ENCODE measurements at places on chromosomes 1 and 21.

- no peak for DNase-seq
Observed at GRCh38 chr1:192170196-192170984, 12.1 kb downstream of the RGS18 start.

GRCh38 chr1:147052143-147052542, 114.0 kb downstream of the NBPF12 start:
- DNase-seq: no peak

GRCh38 chr1:52288286-52288685, 77.7 kb downstream of the CC2D1B start:
- no peak for DNase-seq

- no peak for DNase-seq
Observed at GRCh38 chr1:65866439-65866838, 73.7 kb downstream of the PDE4B start.

- no peak for DNase-seq
Observed at GRCh38 chr1:205961991-205962820, 18.9 kb upstream of the SLC26A9 start.

- no peak for DNase-seq
Observed at GRCh38 chr1:209012443-209013196, 570.9 kb upstream of the CAMK1G start.

DNA sequence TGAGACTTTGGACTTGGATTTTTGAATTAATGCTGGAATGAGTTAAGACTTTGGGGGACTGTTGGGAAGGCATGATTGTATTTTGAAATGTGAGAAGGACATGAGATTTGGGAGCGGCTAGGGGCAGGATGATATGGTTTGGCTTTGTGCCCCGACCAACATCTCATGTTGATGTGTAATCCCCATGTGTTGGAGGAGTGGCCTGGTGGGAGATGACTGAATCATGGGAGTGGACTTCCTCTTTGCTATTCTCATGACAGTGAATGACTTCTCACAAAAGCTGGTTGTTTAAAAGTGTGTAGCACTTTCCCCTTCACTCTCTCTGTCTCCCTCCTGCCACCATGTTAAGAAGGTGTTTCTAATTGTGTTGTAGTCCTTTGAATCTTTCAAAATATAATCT, 9.3 kb upstream of the PHGDH start:
- DNase-seq: no peak

DNA sequence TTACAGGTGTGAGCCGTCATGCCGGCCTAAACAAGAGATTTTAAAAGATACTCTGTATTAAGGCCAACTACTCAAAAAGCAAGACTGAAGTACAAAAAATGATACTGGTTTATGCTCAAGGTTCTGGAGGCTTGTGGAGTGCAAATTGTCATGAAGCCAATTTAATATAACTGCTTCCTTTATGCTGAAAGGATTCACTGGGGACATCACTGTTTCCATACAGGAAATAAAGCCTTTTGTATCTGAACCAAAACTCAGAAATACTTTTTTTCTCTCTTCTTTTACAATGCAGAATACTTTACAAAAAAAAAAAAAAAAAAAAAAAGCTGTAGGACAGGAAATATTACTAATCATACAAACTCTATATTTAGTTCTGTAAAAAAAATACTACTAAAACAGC, 55.5 kb upstream of the CNN3 start:
- no peak for DNase-seq

GRCh38 chr1:86421601-86422280, 2.2 kb upstream of the CLCA2 start:
- no peak for DNase-seq

GRCh38 chr1:76340056-76340455, 265.5 kb downstream of the ST6GALNAC3 start:
- no peak for DNase-seq

- no peak for DNase-seq
Observed at GRCh38 chr1:59078866-59079265, 218.0 kb upstream of the FGGY start.

DNA sequence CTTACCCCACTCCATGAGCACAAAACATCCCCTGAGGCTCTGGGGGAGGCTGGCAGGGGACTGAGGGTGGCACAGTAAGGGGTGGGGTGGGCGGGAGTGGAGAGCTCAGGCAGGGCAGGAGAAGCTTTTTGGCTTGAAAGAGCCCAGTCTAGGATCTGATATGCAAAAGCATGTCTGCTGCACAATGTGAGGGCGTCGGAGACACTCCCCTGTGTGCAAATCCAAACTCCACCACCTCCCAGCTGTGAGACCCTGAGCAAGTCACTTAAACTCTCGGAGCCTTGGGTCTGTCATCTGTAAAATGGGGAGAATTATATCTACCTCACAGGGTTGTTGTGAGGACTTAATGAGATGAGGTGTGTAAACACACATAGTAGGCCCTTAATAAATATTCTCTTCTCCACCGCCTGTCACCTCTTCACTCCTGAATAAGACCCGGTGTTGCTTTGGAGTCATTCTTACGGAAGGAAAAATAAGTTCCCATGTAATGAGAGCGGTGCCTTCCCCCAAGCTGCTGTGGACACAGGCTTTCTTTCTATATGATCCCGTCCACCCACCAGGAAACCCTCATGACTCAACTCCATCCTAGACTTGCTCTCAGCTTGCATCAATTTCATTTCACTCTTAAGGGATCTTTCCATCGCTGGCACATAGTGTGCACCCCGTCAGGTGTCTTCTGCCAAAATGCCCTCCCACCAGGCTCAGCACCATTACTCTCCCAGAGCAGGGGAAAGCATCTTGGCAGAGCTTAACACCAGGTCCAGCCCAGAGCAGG, 12.5 kb downstream of the KCNN3 start:
- DNase-seq: no peak

DNA sequence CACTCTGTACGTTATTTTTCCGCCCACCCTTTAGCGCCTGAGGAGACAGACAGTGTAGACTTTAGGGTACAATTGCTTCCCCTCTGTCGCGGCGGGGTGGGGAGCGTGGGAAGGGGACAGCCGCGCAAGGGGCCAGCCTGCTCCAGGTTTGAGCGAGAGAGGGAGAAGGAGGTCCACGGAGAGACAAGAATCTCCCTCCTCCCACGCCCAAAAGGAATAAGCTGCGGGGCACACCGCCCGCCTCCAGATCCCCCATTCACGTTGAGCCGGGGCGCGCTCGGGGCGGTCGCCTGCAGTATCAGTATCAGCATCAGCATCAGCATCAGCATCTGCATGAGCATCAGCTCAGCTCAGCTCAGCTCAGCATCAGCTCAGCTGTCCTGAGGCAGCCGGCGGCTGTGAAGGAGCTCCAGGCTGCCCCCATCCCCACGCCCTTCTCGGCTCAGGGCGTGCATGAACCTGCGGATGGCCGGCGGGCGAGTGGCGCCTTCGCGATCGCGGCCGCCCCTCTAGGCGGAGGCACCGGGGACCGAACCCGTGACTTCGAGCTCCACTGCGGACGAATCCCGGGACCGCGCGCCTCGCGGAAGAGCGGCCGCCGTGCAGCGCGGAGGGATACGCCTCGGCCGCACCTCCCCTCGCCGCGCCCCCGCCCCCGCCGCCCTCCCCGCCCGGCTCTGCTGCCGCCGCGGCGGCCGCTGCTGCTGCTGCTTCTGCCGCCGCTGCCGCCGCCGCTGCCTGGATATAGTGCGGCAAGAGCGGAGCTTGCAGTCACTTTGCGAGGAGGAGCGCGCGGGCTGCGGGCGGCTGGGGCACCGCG, at the start of gene NCAM2:
Gene NCAM2 (plus strand): TSS at position 774 of the 820 bp plus-strand sequence.
- DNase-seq: peak; percentile 92

DNA sequence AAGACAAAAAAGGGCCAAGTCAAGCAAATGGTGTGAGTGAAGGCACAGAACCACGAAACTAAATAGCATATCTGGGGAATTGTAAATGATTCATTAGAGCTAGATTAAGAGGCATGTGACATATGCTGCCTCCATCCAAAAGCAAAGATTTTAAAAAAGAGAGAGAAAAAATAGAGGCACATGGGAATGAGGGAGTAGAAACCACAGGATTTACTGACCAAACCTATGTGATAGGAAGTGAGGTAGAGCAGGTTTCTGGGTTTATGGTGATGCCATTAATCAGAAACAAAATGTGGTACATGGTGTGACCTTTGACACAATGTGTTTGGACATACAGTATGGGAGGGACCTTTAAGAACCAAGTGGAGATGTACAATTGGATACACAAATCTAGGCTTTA, 13.6 kb downstream of the C1orf52 start:
- DNase-seq: no peak

DNA sequence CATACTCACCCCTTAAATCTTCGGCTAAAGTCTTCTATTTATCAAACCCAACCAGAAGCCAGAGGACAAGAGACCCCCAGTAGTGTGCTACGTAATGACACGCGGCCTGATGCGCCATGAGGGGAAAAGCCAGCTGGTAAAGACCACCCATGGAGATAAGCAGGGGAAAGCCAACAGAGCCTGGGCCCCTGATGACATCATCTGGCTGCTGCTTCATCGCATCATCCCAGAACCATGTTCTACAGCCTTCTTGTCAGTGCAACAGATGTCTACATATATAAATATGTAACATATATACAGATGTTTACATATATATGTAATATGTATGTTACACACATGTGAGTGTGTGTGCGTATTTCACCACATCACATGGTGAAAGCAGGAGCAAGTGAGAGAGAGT, 81.7 kb upstream of the VANGL1 start:
- no peak for DNase-seq

DNA sequence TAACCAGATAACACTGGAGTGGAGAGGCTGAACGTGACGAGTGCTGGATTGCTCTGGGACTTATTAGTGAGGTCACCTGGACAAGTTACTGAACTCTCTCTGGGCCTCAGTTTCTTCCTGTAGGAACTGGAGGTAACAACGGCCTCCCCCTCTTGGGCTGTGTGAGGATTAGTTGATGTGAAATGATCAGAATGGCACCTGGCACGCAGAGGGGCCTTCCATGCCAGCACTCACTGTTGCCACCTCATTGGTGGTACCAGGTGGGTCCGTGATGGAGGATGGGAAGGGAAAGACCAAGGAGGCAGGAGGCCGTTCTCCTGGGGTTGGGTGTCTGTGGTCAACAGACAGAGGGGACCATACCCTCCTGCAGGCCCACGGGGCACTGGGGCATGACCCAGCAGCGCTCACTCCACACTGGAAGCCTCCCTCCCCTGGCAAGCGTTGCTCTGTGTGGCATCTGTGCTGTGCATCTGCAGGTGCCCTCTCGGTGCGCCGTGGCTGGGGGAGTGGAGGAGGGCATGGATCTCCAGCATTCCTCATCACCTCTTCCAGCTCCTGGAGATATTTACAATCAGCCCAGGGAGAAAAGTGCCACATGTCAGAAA, 349.5 kb upstream of the VAMP3 start:
- no peak for DNase-seq

DNA sequence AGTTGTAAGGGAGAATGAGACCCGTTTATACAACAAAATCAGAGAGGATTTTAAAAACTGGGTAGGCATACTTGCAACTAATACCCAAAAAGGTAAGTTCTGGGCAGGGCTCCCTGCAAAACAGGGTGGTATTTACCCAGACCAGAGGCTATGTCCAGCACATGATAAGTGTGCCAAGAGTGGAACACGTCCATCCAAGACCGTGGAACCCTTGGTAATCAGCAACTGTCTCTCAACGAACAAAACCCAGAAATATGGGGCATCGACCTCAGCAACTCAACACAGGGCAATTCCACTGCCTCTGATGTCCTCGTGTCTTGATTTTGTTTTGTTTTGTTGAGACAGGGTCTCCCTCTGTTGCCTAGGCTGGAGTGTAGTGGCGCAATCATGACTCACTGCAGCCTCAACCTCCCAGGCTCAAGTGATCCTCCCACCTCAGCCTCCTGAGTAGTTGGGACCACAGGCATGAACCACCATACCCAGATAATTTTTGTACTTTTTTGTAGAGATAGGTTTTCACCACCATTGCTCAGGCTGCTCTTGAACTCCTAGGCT, 26.7 kb upstream of the MX1 start:
- DNase-seq: no peak

- no peak for DNase-seq
Observed at GRCh38 chr1:3058263-3059030, 10.6 kb upstream of the PRDM16 start.

DNA sequence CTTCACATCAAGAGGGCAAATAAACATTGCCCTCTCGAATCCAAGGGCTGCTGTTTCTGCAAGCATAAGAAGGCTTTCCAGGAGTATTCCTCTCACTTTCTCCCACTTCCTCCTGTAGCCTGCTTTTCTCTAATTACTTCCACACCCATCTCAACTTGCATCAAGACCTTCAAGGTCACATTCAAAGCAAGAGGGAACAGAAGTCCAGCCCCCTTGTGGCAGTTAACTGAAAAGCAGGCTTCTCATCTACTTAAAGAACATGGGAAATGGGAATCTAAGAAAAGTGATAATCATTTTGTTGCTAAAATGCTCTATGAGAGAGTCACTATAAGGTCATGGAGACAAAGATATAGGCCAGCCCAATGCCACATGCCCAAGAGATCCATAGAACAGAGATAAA, 874.4 kb downstream of the KCNT2 start:
- no peak for DNase-seq
